ENCODE measurements at places on chromosomes 2 and 18.

DNA sequence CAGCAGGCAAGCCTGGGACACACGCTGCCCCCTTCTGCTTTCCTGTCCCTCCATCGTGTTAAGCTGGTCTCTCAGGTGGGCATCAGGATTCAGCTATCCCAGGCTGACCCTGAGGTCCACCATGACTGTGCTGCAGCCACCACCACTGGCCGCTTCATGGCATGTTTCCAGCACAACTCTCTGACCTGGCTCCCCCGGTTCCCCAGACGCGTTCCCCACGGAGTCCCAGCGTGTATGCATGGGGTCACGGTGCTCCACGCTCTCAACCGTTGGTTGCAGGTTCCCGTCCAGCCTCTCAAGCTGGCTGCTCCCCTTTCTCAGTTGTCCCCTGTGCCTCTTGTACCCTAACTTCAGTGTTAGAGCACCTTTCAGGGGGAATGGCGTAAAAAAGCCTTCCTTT is 20.3 kb downstream of the HPCAL1 start:
- DNase-seq = no peak

GRCh38 chr18:79554321-79554720 is 125.3 kb upstream of the CTDP1 start:
- no peak for DNase-seq

DNA sequence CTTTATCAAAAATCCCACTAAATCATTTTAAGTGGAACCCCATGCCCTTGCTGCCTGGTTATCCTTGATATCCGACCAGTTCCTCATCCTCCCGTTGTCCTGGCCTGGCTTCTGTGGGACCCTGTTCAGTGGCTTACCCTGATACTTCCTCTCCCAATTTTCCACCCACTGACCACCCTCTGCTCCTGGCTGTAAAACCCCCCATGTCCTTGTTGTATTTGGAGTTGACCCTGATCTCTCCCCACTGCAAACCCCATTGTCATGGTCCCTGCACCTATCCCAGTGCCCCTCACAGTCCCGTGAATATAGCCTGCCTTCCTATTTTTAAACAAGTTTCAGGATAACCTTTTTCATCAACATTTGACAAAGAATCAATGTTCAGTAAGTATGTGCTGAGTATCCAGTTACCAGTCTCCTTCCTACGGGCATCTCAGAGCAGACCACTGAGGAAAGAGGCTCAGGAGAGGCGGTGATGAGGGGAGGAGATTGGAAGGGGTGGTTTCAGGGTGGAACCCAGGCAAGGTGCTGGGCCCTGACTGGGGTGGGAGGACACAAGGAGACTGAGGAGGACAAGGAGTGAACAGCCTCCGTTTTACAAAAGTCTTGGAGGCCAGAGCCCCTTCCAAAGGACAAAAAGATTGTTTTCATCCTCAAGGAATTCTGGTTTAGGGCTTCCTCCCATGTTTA is 131.8 kb downstream of the PXDN start:
- no peak for DNase-seq

GRCh38 chr18:68121826-68122225 is 593.1 kb downstream of the TMX3 start:
- no peak for DNase-seq

GRCh38 chr2:43133708-43134570 is 92.5 kb downstream of the ZFP36L2 start:
- no peak for DNase-seq

DNA sequence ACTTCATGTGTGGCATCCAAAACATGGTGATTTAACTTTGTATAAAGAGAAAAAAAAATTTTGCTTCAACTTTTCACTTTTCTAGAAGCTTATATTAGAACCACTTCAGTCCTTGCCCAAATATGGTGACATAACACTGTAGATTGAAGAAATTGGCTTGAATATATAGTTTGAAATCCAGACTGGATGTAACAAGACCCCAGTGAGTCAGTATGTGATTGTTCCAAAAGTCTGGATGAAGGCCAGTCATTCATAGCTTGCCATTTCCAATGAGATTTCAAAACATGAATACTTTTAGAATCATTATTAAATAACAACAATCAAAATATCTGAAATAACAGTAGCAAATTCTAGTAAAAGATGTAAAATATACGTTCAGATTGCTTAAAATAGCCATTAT is 104.8 kb upstream of the FN1 start:
- DNase-seq = no peak

- peak; percentile 78 for DNase-seq
These were observed 637 bp upstream of the SFT2D3 start for GRCh38 chr2:127700527-127701192.

- no peak for DNase-seq
These were observed 380.5 kb downstream of the DLGAP1 start for GRCh38 chr18:4074647-4075046.

DNA sequence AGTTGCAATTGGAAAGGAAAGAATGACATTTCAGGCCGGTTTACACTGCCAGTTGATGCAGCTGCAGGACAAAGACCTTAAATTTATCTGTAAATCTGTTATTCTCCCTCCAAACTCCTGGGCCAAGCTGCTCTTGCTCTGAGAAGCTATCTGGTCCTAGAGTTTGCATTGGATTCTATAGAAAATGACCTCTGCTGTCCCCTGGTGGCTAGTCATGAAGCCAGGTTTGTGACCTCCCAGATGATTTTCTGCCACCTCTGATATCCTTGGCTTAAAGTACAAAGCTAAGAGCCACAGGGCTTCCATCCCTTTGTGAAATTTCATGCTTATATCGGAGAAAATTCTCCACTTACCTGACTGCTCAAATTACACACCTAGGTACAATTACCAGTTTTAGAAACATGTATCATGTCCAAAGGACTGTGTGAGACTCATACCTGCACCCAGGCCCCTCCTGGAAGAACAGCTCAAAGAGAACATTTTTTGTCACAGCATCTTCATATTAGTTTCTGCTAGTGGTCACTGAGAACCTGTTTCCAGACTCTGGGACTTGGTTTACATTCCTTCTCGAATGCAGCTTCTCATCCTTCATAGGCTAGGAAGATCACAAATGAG is 28.9 kb upstream of the IER3IP1 start:
- DNase-seq = no peak

- DNase-seq = no peak
These were observed 19.2 kb upstream of the NMS start for GRCh38 chr2:100451092-100451491.

All from ureter (tissue), 1 donor.